Stromal cell of bone marrow (primary cell): ENCODE measurements at places on chromosomes 13 and 19.

DNA sequence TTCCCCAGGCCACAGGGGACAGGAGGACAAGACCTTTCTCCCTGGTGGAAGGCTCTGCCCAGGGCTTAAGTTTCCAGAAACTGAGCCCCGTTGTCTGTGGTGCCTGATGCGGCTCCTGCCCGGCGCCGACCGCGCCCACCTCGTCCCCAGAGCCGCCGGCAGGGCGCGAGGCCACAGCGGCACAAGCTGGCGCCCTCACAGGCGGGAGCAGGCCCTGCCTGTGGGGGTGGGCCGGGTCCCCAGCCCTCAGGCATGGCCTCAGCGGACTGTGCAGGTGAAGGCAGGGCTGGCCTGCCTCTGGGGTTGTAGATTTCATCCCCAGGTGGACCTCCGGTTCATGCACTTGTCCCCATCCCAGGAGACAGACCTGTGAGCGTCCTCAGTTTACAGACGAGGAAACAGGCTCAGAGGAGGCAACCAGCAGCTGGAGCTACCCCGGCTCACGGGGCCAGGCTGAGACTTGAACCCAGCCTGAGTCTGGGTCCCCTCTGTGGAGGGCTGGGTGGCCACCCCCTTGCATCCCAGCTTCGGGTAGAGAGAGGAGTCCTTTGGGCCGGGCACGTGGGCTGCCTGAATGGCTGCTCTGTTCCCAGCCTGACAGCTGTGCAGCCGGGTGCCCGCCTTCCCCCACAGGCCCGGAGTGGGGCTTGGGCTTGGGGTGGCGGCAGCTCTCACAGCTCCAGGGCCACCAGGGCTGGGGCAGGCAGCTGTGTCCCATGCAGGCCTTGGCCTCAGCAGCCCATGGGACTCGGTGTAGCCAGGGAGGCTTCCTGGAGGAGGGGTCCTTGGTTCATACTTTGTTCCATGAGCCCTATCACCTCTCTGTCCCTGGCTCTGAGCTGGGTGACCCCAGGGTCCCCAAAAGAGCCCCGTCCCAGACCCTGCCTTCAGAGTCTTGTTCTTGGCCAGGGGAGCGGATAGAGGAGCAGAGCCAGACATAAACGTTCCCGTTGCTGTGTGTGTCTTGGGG is 26.8 kb downstream of the PIAS4 start:
- DNase-seq, result no peak

GRCh38 chr13:89324582-89324981 is 1653.4 kb downstream of the SLITRK5 start:
- no peak for DNase-seq

- no peak for DNase-seq
These were observed 1096.6 kb downstream of the PCDH17 start for GRCh38 chr13:58728126-58728525.

DNA sequence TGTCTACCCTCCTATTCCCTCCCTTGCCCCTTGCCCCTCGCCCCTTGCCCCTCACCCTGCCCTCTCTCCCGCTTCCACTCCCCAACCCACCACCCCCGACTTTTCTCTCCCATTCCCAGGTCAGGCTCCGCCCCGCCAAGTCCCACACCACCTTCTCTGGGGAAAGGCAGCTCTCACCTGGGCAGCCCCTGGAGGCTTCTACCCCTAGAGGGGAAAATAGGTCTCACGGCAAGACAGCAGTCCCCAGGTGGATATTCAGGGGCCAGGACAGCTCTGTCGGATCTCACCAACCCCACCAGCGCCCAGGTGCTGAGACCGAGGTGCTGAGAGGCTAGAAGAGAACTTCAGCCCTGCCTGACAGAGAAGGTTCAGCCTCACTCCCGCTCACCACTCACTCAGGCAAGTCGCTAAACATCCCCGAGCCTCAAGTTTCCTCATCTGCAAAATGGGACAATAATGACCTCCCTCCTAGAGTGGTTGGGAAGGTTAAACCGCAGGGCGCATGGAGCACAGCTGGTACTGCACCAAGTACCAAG is 1.4 kb upstream of the ERFL start:
- no peak for DNase-seq

- DNase-seq, result no peak
These were observed 2.8 kb upstream of the SLC7A9 start for GRCh38 chr19:32872391-32872790.

GRCh38 chr13:25977671-25978070 is 74.1 kb downstream of the SHISA2 start:
- DNase-seq, result no peak
